ENCODE measurements at places on chromosomes 5 and 9.
A peak's percentile ranks its signal among the peaks of the same experiment; 100 is the strongest.

- no peak for DNase-seq
Measured at GRCh38 chr9:84945878-84946538, 276.5 kb downstream of the NTRK2 start.

DNA sequence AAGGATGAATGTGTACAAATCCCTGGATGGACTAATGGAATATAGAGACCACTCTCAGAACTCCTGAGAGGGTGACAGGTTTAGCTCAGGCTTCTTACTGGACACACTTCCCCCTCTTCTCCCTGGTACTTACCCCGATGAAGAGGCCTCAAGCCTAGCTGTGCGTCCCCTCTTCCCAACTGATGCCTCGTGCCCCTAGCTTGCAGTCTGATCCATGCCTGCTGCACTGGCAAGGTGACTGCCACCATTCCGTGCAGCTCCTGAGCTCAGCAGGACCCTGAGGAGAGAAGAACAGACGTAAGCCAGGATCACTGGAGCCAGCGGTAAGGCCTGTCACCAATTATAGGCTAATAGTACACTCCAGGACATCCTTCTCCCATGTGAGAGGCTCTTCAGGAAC lies 5.5 kb upstream of the STOML2 start:
- no peak for DNase-seq

DNA sequence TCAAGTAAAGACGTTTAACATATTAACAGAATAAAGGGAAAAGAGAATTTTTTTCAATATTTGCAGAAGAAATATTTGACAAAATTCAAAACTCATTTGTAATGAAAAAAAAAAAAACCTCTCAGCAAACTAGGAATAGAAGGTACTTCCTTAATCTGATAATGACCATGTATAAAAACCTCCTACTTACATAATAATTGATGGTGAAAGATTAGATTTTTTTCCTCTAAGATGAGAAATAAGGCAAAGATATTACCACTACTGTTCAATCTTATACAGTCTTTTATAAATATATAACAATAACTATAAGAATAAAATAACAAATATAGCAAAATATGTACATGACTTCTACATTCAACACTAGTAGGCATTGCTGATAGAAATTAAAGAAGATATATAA lies 424.6 kb upstream of the KLF4 start:
- no peak for DNase-seq

DNA sequence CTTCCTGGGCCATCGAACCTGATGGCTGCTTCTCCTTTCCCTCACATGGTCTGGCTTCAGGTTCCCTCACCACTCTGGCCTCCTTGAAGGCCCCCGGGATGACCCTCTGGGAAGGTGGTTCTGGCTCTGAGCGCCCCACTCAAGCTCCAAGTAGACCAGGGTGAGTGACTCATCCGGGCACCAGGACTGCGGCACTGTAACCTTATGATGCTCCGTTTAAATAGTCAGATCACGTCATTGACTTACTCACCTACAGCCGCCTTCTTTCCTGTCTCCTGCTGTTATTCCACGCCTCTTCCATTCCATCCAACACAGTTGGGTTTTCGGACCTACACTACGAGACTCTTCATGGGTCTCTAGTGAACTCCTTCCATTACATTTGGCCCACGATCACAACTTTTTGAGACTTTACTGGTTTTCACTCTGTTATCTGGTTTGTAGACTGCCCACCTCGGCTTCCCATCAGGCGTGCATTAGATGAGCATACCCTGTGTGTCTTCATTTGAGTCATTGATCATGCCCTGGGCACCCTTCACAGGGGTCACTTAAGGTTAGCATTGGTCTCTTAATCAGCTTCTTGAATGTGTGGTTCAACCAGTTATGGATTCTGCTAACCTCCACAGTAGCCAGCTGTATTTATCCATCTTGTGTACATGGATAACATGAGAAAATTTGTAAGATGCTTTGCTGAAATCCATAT lies 138.8 kb upstream of the LMX1B start:
- DNase-seq, result no peak

- DNase-seq, result no peak
Measured at GRCh38 chr5:7073666-7074065, 322.3 kb upstream of the ADCY2 start.

DNA sequence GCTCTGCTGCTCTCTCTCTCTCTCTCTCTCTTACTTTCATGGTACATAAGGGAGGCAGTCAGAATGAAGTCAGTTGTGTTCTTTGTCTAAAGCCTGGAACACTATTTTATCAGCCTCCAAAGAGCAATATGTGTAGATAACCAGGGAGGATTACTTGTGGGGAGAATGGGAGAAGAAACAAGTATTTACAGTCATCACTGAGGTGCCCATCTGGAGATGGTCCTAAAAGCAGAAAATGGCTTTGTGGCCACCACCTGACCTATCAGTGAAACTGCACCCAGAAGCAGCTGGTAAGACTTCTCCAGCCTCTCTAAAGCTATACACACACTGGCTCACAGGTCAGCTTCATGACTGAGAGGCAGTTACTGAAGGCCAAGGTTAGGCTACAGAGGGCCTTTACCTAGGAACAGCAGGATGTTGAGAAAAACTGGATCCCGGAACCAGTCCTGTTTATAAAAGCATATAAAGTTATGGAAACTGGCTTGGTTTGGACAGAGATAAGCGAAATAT lies 75.1 kb downstream of the MRPS27 start:
- DNase-seq, result no peak

DNA sequence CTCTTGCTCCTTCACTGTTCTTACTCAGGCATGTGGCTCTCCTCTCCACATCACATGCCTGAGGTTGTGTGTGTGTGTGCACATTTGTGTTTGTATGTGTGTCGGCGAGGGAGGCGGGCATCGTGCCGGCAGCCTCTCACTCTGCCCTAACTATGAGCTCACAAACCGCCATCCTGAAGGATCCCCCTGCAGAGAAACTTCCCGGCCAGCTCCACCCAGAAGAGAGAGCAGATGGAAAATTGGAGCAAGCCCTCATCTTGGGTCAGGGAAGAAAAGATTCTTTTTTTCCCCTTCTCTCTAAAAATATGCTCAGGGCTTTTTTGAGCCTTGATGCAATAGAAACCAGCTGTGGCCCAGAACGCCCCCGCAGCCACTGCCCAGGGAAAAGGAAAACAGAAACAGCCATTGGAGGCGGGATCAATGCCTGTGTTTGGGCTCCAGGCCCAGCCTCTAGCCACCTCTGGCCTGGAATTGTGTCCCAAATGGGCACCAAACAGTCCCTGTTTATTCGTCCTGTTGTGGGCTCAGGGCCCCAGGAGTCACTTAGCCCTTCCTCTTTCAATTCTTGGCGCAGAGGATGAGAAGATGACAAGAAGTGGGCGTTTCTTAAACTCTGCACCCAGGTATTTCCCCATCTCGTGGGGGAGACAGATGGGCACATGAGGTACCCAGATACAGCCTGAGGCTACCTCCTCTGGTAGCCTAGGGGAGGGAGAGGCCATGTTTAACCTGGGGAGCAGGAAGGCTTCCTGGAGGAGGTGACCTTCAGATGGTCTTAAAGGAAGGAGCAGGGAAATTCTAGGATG lies 151.5 kb downstream of the RGS3 start:
- DNase-seq, result no peak

DNA sequence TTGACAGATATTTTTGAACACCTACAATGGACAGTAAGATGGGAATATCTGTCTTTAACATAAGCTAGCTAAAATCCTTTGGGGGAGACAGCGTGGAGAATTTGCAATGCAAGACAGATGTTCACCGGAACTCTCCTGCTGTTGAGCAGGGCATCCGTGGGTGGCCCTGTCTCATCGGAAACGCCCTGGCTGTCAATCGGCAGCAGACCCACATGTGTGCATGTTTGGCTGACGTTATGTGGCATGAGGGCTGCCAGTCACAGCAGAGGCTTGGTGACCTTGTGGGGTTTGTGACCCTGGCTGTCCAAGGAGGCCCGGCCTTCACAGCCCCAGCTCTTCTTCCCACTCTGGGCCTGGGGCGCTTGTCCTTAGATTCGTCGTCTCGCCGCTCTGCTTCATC lies 129.7 kb upstream of the OTULINL start:
- DNase-seq, result no peak

DNA sequence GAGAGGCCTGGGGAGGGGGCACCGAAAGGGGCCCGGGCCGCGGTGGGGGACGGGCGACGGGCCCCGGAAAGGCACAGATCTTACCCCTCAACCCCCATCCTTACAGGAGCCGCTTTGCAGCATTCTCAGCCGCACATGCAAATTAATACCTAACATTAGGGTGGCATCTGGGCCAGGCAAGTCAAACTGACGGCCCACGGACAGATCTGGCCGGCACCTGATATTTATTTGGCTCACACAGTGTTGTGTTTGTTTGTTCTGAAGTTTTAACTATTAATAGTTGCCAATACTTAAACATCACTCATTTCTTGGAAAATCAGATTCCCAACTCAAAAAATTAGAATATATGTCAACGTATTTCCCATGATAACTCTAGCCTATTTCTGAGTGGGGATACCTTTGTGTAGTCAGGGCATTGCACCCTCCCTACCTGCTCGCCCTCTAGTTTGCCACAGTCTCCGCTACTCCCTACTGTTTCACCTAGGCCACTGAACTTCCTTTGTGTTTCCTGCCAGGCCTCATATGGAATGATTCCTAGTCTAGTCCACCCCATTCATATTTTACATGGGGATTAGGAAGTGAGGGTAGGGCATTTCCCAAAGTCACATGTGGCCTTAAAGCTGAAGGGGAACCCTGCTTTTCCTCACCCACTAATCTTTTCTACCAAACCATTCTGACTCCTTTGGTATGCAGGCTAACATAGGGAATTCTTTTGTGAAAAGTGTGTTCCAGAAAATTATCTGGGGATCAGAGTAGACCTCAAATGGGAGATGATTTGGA lies 71.9 kb upstream of the LARP1 start:
- no peak for DNase-seq

- DNase-seq, result no peak
Measured at GRCh38 chr9:8838136-8838535, 1038.6 kb upstream of the DMAC1 start.

DNA sequence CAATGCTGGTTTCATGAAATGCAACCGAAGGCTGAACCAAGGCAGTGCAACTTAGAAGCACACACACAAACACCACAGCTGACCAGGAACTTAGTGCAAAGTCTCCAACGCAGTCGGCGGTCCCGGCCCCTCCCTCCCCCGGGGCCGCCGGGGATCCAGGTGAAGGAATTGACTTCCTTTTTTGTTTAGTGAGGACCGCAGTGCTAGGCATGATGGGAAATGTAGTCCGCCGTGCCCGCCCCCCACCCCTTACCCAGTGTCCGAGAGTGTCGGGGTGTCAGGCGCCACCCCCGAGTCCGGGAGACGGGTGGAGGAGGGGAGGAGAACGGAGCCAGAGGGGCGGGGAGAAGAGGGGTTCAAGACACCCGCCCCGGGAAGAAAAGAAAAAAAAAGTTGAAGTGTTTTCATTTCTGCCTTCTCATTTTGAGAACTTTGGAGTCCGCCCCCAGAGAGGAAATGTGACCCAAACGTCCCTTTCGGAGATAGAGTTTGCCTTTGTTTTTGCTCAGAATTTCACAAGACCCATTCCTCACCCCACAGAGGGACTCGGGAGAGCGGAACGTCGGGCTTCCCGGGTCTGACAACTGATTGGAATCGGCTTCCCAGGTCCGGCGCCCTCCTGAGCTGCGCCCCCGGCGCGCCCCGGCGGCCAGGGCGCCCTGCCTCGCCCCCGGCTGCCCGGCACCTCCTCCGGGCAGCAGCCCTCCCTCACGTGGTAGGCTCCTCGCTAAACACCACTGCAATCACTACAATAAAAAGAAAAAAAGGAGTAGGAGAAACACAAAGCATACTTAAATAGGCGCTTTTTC lies 2.0 kb downstream of the IER5L start:
- DNase-seq, result peak; percentile 57

- no peak for DNase-seq
Measured at GRCh38 chr5:5340206-5340729, 82.2 kb upstream of the ICE1 start.

DNA sequence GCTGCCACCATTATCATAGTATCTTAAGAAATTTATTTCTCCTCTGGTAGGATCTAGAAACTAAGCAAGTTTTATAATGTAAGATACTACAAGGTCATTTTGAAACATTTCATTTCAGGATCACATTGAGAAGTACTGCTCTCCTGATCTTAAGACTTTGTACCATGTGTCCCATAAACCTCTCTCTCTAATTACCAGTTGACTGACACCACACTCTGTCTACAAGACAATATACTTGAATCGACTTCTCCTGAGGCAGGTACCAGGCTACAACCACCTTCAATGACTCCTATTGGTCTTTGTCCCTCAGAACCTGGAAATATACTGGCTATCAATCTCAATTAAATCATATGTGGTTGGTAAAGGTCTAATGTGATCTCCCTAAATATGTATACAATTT lies 597.0 kb downstream of the PTPRD start:
- DNase-seq, result no peak

GRCh38 chr5:38766151-38766550 lies 79.7 kb upstream of the OSMR start:
- DNase-seq, result no peak

DNA sequence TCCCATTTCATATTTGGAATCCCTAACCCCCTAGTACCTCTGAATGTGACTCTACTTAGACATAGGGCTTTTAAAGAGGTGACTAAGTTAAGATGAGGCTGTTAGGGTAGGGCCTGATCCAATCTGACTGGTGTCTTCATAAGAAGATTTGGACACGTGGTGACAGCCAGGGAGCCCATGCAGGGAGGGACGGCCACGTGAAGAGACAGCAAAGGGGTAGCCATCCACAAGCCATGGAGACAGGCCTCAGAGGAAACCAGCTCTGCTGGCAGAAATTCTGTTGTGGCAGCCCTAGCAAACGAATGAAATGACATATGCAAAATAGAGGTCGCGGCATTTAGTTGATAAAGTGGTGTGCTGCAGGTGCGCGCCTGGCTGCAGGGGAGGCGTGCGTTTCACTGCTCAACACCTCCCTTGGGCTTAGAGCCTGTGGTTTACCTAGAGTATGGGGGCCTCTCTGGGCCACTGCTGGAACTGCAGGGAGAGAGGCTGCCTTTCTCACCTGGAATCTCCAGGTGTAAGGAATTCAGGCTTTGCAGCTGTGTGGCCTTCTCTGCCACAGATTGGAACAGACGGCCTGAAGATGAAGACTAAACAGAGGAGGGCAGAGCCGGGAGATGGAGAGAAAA lies 7.1 kb upstream of the AFAP1L1 start:
- DNase-seq, result peak; percentile 10

- DNase-seq, result no peak
Measured at GRCh38 chr5:129996896-129997295, 92.6 kb downstream of the CHSY3 start.

DNA sequence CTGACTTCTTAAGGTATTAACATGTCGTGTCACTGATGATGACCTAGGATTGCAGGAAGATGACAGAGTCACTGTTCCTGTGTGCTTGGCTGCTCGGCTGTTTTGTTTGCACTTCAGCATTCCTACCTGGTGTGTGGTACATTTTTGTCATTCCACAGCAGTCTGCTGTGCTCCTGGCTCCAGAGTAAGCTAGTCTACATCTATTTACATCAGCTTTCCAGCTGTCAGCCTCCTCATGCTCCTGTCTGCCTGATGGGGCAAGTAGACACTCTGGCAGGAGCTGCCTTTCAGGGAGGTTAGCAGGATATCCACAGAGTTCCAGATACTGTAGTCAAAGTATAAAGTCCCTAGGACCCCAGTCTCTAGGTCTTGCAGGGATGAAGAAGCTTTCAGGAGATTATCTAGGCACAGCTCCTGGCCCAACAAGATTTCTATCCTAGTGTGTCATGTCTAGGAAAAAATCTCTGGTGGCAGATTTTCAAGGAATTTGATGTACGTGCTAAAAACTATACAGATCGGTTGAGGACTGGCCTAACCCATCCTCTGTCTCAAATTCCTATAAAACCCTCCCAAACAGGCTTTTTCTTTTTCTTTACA lies 28.4 kb downstream of the RUSC2 start:
- DNase-seq, result no peak

GRCh38 chr5:96616801-96617200 lies 45.4 kb upstream of the CAST start:
- DNase-seq, result no peak
